Dermis microvascular lymphatic vessel endothelial cell (primary cell): ENCODE measurements at places on chromosomes 1 and 21.

GRCh38 chr1:167202049-167202448 lies 18.6 kb upstream of the POU2F1 start:
- DNase-seq, result no peak

- peak; percentile 59 for DNase-seq
Observed at GRCh38 chr1:163410073-163410999, 88.6 kb downstream of the NUF2 start.

DNA sequence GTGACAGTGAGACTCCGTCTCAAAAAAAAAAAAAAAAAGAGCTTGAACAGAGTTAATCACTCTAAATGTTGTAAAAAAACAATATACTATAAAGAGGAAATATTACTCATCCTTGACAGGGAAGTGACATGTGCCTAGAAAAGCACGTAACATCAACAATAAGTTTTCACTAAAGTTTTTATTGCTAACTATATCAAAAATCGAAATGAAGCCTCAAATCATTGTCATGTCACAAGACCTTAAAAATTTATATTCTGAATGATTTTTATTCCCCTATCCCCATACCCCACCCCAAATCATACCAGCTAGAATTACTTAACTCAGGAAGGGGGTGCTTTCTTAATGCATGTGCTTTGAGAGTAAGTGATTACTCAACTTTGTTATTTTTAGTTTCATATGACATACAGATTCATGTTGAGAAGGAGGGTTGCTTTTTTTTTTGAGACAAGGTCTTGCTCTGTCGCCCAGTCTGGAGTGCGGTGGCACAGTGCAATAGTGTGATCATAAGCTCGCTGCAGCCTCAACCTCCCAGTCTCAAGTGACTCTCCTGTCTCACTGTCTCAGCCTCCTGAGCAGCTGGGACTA lies 53.6 kb upstream of the MUTYH start:
- DNase-seq, result peak; percentile 73

GRCh38 chr1:230543085-230543484 lies 99.2 kb upstream of the COG2 start:
- no peak for DNase-seq

GRCh38 chr21:15442743-15443469 lies 286.9 kb upstream of the USP25 start:
- DNase-seq, result no peak

GRCh38 chr1:172417557-172417956 lies 2.9 kb upstream of the C1orf105 start:
- DNase-seq, result no peak

GRCh38 chr1:234490793-234491479 lies 12.0 kb upstream of the TARBP1 start:
- DNase-seq, result no peak

DNA sequence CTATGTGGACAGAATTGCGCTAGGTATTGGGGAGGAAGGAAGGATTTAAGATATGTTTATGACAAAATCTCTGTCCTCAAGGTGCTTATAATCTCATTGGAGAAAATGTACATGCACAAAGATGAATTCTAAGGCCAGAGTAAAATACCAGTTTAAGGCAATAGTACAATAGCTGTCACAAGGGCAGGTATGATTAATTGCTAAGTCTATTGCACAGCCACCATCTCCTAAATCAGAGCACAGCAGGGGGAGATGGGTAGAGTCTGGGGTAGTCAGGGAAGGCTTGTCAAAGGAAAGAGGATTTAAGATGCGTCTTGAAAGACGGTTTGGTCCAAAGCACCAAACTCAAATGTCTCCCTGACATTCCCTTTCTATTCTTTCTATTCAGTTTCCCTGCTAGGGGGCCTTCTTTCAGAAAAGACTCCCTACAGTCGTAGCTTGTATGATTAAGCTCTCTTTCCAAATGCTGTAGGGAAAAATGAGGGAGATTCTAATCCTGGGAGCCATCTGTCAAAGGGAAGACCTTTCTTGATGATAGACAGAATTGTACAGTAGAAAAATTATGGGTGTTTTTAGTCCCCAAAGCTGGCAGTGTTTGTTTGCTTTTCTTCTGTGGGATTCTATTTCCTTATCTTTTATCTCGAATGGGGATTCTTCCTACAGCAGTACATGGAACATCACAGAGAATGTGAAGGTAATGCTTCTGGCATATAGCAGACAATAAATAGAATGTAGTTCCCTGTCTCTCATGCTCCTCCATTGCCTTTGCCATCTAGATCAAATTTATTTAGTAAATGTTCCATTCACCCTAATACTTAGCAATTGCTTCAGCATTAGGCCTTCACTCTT lies 107.6 kb upstream of the NFIA start:
- DNase-seq, result no peak

- no peak for DNase-seq
Observed at GRCh38 chr21:45468051-45468970, 63.3 kb downstream of the COL18A1 start.
